Erythroblast (primary cell): ENCODE measurements at places on chromosomes 3 and 15.

- DNase-seq = no peak
Measured at GRCh38 chr3:194702545-194702944, 16.9 kb downstream of the FAM43A start.

DNA sequence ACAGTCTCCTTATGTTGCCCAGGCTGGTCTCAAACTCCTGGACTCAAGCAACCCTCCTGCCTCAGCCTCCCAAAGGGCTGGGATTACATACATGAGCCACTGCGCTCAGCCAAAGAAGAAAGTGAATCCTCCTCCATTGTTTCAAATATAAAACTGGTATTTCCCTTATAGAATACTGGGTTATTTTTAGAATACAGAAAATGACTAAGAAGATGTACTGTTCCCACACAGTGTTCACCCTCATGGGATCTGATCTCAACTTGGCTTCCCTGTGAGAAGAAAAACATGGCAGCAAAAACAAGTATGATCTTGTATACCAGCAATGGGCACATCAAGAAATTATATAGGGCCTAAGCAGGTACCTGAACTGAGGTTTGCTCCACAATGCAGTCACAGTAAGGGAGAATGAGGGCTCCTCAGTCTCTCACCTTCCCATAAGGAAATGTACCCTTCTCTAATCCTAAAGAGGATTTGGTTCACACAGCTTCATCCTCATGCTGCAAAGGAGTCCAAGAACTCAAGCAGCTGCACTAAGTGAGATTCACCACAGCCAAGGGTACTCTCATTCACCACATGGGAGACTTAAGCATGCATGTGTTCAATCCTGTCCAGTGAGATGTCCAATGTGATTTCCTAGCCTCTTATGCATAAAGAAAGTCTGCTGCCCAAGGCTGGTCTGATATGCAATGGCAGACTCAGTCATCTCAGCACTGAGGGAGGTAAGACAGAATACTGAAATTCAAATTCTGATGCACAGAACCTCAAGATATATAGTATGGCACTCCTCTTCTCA, 25.8 kb downstream of the USP4 start:
- no peak for DNase-seq

DNA sequence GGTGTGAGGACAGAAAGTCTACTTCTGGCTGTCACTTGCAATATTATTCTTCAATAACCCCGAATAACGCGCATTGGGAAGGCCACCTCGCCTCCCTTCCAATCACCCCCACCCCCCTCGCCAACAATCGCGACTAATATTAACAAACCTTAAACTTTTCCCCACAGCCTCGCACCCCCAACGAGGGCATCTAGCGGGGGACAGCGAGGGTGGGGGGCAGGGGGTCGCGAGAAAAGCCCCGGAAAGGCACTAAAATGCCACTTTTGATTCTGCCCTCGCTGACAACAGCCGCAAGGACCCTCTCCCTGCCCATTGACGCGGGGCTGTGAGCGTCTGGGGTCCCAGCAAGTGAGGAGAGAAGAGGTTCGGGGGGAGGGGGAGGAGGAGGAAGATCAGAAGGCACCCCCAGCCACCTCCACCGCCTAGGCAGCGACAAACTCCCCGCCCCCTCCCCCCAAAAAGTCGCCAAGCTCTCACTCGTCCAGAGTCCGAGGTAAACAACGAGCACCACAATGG, 868 bp downstream of the SATB1 start:
- DNase-seq = no peak

DNA sequence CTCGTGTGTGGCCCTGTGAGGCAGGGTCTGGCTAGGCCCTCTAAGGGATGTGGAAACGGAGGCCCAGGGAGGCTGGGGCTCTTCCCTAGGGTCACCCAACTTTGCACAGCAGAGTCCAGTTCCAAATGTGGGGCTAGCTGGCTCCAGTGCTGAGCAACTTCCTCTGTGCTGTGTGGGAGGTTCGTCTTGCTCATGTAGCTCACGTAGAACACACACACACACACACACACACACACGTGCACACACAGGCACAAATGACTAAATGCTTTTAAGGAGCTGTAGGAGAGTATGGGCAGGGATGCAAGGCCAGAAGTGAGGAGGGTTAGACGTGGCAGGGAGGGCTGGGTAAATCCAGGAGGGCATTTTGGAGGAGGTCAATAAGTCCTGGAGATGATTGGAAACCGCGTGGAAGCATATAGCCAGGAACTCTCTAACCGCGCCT, 213.8 kb downstream of the RPLP1 start:
- no peak for DNase-seq

GRCh38 chr3:62625268-62625667, 249.9 kb downstream of the CADPS start:
- no peak for DNase-seq

DNA sequence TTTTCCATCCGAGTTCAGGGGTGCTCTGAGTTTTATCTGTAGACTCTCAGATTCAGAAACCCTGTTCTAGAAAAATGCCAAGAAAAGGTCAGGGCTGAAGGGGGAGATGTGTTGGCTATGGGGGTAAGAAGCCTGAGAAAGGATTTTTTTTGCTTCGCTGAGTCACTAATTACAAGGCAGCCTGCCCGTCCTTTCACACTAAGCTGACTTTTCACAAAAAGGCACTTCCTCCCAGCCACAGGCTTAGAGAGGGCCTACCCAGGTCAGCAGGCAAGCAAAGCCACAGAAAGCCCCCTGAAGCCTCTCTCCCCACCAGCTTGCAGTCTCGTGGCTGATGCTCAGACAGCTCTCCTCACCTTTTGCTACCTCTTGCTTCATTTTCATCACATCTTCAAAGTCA, 192.6 kb upstream of the PRICKLE2 start:
- no peak for DNase-seq

DNA sequence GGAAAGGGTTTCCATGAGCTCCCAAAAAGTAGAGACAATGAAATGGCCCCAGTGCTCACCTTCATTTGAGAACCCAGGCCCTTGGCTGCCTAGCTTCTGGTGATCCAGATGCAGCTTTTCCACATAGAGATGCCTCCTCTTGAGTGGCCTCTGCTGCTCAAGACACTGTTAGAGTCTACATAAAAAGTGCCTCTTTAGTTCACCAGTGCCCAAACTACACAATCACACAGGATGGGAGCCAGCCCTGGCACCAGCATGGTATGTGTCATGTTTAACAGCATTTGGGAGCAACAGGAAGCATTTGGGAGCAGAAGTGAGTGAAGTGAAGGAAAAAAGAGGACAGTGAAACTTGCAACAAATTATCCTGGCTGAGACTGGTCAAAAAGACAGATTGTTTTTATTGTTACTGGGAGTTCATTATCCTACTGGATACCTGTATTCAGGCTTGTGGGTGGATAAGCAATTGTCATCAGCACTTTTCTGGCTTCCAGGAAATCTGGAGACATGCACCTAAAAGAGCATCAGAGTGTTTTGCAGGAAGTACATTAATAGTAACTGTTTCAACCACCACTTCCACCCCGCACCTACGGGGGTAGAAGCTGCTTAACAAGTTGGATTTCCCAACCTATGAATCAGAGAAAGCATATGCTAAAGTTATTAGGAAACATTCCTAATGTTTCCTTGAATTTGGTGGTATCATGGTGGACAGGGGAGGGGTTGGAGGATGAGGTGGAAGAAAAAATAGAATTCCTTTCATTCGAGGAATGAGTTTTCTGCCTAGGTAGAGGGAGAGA, 416.2 kb downstream of the IGSF11 start:
- no peak for DNase-seq

- DNase-seq = no peak
Measured at GRCh38 chr15:61517776-61518175, 288.7 kb upstream of the RORA start.
